Right renal cortex interstitium (tissue), 3 donors: ENCODE measurements at places on chromosomes 4 and X. TPM values are rescaled to one million over a fixed set of nuclear protein-coding genes. Genes with fewer than 3 reads are reported as not detected.

ZGRF1 gene
- polyA plus RNA-seq, result 14.5 TPM

PDS5A gene
- polyA plus RNA-seq, result 71.7 TPM

PORCN gene
- 6.8 TPM for polyA plus RNA-seq

FREM3 gene
- polyA plus RNA-seq, result 0.19 TPM

PRRG1 gene
- polyA plus RNA-seq, result 24.7 TPM

SPANXD gene
- not detected for polyA plus RNA-seq

NOX1 gene
- 0.74 TPM for polyA plus RNA-seq

ADGRL3 gene
- polyA plus RNA-seq, result 28.7 TPM

ZCCHC13 gene
- not detected for polyA plus RNA-seq

MAP9 gene
- polyA plus RNA-seq, result 33.1 TPM

DNA sequence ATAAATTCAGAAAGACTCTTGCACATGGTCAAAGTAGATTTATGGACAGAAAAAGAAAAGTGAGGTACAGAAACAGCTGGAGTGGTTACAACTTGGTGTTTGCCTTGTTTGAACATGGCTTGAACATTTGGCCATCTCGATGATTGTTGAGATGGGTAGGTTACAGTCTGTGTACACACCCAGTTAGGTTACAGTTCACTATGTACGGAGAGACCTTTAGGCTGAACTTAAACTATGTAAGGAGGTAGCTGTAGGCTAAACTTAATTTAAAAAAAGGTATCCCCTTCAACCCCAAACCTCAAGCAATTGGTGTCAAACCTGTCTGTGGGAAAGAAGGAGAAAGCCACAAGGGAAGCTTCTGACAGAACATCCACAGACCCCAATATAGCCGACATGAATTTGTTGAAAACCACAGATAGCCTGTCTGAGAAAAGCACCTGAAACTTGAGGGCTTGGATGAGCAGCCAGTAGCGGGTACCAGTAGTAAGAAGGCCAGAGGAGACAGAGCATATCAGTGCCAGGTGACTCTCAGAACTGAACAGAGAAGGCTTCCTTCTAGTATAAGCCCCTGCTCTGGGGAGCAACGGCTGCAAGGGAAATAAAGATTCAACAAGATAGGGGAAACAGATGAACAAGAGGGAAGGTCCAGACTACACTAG lies 247.9 kb upstream of the GALNTL6 start:
- DNase-seq, result no peak

GRCh38 chr4:130825284-130825683 lies 1729.3 kb downstream of the C4orf33 start:
- DNase-seq, result no peak

- DNase-seq, result no peak
Observed at GRCh38 chr4:122832732-122833131, 6.1 kb downstream of the FGF2 start.

DNA sequence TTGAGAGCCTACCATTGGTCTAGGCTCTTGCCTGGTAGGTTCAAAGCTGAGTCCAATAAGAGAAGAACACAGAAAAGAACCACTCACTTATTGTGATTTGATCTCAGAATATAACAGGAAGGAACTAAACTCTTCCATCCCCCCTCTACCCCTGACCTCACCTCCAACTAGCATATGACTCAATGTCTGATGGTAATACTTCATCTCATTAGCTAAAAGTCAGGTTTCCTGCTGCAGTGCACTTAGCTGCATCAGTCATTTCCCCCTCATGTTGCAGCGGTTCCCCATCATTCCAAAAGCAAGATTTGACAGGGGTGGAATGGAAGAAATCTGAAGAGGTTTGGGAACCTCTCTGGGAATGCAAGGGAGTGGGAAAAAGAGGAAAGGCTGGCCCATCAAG lies 289.5 kb downstream of the SMARCA1 start:
- DNase-seq, result no peak

- no peak for DNase-seq
Observed at GRCh38 chr4:40987151-40987550, 227.2 kb downstream of the APBB2 start.

- DNase-seq, result no peak
Observed at GRCh38 chr4:100631281-100631968, 113.6 kb upstream of the EMCN start.

GRCh38 chr4:81084029-81084428 lies 53.5 kb downstream of the BMP3 start:
- no peak for DNase-seq

DNA sequence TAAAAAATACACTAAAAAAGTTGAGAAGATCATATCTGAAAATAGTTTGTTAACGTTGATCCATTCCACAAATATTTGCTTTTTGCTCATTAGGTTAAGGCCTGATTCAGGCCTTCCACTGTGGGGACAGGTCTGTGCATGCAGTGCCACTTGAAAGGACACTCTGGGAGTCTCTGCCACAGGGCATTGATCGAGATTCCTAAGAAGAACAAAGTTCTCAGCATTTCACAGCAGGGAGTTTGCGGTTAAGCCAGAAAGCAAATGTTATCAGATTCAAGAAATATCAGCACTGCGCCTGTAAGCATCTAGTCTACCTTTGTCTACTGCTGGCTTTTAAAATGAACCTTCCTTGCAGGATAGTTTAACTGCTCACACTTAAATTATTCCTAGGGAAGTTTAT lies 62.2 kb upstream of the TNIP3 start:
- DNase-seq, result no peak

- no peak for DNase-seq
Observed at GRCh38 chr4:56641494-56642051, 39.5 kb downstream of the HOPX start.

- no peak for DNase-seq
Observed at GRCh38 chrX:124145749-124146148, 184.2 kb downstream of the STAG2 start.

- no peak for DNase-seq
Observed at GRCh38 chr4:98662626-98663225, 4.3 kb upstream of the TSPAN5 start.

DNA sequence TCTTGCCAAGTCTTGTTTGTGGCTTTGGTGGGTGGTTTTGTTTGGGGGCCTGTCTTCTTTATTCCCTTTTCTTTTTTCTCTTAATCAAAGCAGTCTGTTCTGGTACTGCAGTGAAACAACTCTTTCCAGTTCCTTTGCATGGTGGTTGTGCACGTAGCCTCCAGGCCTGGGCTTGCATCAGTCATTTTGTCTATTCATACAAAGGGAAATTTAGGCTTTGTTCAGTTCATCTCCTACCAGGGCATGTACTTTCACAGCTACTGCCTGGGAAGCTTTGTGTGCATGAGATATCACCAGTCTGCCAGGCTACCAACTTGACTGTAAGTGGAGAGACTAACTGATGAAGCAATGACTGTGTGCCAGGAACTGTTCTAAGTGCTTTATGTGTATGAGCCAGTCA lies 8.5 kb downstream of the TRIM2 start:
- no peak for DNase-seq

DNA sequence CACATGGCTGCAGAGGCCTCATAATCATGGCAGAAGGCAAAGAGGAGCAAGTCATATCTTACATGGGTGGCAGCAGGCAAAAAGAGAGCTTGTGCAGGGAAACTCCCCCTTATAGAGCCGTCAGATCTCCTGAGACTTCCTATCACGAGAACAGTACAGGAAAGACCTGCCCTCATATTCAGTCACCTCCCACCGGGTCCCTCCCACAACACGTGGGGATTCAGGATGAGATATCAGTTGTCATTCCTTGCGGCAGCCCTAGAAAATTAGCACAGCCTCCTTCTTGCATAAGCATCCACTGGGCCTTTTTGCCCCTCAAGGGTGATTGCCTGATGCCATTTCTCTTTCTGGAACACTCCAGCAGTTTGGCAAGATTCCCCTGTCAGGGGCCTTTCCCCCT lies 61.7 kb upstream of the STX18 start:
- DNase-seq, result no peak

DNA sequence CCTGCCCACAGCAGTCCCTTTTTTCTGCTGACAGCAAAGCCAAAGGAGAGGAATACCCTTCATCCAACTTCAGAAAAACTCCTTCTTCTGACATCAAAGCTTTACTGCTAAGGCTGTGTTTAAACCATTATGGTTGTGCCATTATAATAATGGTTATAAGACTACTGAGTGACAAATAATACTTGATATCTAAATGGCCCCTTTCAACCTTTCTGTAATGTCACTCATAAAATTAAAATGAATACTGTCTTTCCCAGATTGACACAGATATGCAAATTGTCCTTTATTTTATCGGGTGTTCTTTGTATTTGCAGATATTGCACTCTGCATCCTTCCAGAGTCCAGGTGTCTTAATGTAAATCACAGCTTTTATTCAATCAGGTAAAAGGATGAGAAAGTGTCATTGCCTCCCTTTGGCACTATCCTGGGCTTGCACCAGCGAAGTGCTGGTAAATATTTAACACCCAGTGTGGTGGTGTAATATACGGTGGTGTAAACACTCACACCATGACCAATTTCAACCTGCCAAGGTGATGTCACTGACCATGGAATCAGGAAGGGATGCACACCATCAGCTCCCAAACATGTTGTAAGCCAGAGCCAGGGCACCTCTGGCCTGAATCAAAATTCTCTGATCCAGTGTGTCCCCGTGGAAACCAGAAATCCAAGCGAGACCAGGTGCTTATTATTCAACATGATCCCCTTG lies 139.4 kb upstream of the TENM3 start:
- DNase-seq, result no peak

DNA sequence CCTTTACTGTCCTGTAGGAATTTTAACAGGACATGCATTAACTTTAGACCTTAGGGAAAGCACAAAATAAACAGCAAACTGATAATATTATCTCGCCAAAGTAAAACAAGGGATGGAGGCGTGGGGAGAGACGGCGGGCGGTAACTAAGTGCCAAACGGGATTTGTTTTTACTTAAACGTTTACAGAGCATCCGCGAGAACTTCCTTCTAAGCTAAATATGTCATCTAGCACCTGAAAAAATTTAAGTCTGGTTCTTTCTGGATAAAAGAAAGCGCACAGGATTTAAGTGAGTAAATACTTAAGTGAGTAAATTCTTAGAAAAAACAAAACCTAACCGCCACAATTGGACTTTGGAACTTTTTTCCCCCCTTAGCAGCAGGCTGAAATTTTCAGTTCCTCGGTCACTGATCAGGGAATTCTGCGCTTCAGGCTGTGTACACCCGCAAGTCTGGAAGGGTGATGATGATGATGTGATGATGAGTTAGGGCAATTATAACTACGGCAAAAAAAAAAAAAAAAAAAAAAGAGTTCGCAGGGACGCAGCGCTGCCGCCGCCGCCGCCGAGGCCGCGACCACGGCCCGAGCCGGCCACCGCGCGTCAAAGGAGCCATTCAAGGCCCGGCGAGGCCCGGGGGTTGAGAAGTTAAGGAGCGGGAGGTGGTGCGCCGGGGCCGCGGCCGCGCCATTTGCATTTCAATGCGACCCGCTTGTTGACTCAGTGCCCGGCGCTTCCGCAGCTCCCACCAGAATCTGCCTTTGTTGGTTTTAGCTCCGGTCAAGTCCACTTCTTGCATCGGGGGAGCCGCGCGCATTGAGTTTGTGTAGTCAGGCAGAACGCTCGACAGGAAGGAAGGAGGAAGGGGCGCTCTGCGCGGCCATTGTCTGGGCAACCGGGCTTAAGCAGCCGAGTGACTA lies 108.8 kb downstream of the SPRY1 start:
- peak; percentile 81 for DNase-seq

DNA sequence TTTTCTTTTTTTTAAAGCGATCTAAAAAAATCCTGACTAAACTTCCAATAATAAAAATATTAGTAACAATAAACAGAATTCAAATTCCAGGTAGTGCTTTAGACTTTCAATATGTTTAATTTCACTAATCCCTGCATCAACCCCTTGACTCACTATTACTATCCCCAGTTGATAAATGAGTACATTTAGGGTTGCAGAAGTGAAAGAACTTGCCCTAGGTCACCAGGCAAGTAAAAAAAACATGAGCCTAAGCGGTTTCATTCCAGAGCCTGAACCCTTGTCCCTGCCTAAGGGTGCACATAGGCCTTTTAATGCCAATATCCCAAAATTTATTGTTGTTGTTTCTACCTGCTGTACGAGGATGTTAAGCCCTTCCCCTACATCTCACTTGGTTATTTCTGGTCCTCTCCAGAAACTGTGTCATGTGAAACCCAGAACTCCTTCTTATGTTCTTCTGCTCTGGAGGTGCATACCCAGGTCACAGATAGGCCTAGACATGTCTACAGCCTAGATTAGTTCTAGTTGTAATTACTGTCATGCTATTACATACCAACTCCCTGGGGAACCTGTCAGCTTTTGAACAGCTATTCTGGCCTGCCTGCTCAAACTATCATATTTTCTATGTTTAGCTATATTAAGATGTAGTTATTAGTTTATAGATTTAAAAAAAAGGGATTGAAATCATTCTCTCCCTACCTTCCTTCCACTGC lies 244.5 kb upstream of the PITX2 start:
- no peak for DNase-seq

GRCh38 chrX:132748909-132749308 lies 209.5 kb downstream of the HS6ST2 start:
- DNase-seq, result no peak

- no peak for DNase-seq
Observed at GRCh38 chr4:148735432-148736155, 293.4 kb upstream of the NR3C2 start.

DNA sequence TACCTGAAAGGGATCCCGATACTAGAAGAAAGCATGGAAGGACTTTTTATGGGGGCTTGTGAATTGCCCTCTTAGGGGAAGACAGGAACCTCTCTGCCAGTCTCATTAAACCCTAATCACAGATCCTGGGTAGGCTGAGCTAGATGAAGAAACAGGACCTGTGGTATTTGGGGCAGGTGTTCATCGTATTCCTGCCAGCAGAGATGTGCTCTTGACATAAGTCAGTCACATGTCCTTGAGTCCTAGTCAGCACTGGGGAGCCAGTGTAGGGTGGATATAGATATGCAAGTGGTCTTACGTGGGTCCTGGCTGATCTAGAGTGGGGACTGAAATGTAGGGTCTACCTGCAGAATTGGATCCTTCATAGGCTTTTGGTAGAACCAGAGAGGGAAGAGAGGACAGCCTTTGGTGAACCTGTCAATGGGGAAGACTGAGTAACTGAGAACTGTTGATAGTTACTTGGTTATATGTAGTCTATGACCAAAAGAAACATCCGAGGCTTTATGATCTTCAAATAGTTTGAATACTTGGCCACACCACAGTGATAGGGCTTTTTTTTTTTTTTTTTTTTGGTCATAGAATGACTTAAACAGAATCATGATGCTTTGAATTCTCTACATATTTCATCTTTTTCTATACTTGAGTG lies 63.5 kb upstream of the WDR1 start:
- DNase-seq, result no peak

GRCh38 chr4:38669208-38669607 lies 5.2 kb downstream of the KLF3 start:
- DNase-seq, result no peak

DNA sequence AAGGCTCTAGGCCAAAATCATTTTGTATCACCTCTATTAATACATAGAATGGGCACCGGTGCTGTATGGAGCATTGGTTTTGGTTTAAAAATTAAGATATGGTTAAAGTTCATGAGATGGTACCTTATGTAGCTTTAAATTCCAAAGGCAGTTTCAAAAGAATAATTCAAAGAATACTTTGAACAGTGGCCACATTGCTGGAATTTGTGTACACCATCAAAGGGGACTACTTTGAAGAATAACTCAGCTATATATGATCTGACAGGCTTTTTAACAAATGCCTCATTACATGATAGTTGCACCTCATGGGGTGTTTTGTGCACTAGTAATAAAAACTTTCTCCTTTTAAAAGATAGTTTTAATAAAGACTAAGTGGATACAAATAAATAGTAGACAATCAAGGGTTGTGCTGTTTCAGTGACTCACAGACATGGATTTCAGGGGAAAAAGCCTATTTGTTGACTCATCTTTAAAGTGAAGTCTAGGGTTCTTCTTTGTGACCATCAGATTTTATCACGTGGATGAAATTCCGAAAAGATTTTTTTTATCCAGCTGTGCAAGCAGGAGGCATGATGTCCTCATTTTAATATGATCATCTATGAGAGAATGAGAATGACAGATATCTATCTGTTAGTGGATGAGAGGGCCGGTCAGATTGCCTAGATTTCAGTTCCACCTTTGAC lies 12.8 kb downstream of the MTM1 start:
- no peak for DNase-seq
